Stimulated activated CD8-positive, alpha-beta memory T cell treated with anti-CD3 and anti-CD28 coated beads, Interleukin-4, amount 100 ng/mL, for 1 hour (primary cell): ENCODE measurements at places on chromosomes 6 and 20.

DNA sequence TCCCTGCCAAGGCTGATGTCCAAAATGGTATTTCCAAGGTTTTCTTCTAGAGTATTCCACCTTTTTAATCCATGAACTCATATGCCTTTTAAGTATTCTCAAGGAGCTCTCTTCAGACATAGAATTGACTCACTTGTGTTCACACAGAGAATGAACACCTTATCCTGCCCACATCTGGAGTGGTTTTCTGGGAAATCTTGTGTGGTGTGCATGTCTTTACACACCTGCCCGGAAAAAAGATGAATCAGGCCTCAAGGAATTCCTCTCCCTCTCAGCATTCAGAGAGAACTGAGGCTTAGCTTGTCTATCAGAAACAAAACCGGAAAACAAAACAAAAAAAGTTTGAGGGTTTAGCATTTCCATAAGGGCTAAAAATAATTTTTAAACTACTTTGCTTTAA lies 148.8 kb downstream of the TFAP2A start:
- no peak for DNase-seq

DNA sequence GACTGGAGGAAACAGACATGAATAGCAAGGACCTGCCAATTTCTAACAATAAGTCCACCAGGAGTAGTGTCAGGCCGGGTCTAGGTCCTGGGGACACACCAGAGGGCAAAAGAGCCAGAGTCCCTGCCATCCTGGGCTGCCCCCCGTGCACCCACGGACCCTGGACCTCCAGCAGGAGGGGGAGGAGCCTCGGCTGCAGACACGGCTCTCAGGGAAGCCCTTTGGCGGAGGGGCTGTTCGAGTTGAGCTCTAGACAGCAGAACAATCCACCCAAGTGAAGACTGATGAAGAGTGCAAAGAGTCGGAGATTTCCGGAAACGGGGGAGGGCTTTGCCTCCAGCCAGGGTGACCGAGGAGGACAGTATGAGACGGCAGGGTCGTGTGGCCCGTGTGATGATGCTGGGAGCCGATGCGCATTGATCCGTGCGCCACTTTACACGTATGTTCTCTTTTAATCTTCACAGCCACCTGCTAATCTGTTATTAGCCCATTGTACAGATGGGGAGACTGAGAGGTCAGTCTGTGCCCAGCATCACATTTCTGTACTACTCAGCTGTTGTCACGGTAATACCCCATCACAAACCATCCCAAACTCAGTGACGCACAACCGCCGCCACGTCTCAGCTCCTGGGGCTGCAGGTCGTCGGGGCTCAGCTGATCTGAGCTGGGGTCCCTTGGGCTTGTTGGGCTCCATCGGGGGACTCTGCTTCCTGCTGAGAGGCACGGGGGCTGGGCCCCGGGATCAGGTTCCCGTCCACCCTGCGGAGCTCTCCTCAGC lies 502.0 kb downstream of the PREX1 start:
- DNase-seq, result no peak

DNA sequence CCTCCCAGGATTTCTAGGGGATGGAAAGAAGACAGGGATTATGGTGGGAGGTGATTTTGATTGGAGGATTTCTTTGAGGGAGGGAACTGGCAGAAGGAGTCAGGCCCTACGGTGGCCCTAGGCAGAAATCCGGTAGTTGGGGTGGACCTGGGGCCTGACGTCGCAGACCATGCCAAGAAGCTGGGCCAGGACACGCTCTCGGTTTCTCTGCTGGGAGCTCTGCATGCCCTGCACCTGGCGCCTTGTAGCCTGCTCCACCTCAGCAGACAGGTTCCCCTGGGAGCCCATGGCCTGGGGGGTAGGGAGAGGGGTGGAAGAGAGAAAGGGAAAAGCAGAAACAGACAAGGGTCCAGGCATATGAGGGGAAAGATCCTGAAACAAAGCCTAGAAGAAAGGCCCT lies 1.1 kb downstream of the ATP6V1G2 start:
- no peak for DNase-seq

DNA sequence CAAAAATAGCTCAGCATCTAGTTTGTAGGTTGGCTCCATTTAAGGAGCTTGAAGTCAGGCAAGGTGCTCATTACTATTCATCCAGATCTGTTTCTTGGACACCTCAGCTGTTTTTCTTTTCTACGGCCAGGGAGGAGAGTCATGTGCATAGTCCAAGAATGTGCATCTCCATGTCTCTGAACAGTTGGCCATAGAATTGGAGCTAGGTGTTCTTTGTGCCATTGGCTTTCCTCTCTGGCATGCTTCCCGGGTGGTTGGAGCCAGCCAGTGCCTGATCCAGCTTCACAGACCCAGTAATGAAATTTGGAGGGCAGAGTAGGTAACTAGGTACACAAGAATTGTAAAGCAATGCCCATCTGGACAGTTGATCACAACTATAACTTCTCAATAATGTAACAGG lies 21.6 kb downstream of the EYA4 start:
- DNase-seq, result no peak

DNA sequence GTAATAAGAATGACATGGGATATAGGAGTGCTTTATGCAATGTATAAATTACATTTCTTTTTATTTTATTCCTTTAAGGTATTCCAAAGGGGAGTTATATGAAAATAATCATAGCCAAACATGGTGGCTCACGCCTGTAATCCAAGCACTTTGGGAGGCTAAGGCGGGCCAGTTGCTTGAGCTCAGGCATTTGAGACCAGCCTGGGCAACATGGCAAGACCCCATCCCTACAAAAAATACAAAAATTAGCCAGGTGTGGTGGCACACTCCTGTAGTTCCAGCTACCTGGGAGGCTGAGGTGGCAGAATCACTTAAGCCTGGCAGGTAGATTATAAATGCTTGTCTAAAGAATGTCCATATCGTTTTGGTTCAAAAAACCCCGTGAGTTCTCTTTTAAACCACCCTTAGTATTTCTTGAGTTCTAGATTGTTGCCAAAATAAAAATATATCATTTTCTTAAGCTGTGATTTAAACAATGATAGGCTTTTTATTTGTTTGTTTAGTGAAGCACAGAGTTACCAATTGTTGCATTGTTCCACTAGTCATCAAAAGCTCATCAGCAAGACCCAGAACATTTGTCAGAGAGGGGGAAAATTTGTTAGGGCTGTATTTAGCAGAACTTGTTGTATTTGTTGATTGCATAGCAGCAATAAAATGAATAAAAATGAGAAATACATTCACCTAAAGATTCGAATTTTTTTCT lies 146.2 kb downstream of the KHDC1L start:
- DNase-seq, result no peak

- DNase-seq, result no peak
Observed at GRCh38 chr20:53805895-53806384, 212.3 kb upstream of the ZNF217 start.

DNA sequence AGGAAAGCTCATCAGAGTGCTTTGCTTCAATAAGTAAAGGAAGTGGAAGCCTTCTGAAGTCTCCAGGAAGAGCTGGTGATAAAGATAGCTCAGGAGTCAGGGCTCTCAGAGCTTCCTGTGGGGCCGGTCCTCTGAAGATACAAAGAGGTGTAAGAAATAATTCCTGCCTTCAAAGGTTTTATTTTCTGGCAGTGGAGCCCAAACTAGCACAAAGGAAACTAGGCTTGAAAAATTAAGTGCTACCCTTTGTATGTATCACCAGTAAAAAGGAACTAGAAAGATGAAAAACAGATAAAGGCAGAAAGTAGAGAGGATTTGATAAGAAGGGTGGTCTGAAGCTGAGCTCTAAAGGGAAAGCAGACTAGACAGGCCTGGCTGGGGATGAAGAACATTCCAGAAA lies 204.1 kb upstream of the SASH1 start:
- no peak for DNase-seq

DNA sequence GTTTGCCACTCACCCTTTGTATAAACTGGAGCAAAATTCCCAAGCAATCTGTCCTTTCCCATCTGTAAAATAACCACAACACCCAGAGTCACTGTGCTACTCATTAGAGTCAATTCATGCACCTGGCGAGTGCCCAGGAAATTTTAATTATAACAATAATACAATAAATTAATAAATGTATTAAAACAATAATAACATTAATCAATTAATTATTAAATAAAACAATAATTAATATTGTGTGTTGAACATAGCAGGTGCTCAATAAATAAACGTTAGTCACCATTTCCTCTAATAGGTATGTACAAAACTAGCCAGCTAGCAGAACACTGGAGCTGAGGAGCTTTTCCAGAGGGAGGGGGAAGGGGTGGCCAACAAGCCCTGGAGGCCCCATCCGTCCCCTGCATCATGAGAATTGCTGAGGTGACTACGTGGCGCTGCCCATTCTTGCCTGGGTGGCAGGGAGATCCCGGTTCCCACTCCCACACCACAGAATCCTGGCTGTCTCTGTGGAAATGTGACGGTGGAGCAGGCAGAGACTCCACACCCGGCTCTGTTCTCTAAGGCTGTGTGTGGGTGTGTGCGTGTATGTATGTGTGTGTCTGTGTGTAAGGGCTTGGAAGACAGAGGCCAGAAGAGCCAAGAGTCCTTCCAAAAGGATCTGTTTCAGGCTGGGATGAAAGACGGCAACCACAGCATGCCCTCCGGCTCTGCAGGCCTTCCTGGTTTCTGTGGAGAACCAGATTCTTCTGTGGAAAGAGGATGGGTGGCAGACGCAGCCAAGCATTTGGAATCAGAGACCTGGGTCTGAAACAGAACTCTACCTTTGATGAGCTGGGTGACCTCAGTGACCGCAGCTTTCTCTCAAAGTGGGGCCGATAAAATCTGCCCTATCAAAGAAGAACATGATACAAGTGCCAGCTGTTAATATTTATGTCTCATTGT lies 18.8 kb upstream of the EZR start:
- DNase-seq, result no peak

- DNase-seq, result no peak
Observed at GRCh38 chr20:59268870-59269269, 31.5 kb upstream of the EDN3 start.

GRCh38 chr6:127516662-127517273 lies 2.4 kb downstream of the MTCL3 start:
- no peak for DNase-seq

DNA sequence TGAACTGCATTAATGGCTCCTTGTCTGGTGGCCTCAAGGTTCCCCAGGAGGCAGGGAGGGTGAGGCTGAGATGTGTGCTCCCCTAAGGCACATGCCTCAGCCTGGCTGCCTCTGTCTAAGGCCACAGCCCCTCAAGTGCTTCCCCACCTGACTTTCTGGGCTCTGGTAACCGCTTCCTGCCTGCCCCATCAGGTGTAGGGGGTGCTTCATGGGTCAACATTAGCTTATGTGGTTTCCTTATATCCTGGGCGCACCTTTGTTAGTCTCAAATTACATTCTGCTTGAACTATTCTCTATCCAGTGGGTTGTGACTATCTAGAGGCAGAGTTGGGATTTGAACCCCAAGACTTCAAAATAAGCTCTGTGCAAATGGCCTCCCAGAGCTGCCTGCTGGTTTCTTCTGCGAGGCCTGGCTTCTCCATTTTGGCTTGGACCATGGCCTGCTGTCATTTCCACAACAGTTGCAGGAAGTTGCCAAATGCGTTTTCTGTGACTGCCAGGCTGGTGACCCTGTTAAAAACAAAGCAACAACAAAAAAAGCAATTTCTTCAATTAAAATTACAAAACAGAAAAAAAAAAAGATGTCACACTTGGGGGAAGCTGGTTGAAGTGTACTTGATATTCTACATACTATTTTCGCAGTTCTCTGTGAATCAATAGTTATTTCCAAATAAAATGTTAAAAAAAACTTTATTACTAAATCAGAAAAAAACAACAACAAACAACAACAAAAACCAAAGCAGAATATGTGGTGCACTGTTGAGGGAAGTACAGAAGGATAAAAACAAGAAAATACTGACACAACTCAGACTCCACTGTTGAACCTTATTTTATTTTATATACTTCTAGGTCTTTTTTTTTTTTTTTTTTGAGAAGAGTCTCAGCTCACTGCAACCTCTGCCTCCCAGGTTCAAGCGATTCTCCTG lies 20.0 kb upstream of the ZNFX1 start:
- no peak for DNase-seq

- DNase-seq, result no peak
Observed at GRCh38 chr20:1420066-1420465, 27.2 kb upstream of the FKBP1A start.

DNA sequence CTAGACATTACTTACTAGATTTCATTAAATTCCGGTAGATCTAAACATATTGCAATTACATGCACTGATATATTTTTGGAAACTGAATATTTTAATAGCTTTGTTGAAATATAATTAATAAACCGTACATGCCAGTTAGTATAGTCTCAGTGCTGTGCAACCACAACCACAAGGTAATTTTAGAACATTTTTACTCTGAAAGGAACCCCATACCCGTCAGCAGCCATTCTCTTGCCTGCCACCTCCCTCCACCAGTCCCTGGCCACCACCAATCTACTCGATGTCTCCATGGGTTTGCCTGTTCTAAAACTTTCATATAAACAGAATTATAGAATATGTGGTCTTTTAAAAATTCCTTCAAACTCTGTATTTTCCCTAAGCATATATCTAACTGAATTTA lies 293.9 kb downstream of the THBS2 start:
- DNase-seq, result no peak

DNA sequence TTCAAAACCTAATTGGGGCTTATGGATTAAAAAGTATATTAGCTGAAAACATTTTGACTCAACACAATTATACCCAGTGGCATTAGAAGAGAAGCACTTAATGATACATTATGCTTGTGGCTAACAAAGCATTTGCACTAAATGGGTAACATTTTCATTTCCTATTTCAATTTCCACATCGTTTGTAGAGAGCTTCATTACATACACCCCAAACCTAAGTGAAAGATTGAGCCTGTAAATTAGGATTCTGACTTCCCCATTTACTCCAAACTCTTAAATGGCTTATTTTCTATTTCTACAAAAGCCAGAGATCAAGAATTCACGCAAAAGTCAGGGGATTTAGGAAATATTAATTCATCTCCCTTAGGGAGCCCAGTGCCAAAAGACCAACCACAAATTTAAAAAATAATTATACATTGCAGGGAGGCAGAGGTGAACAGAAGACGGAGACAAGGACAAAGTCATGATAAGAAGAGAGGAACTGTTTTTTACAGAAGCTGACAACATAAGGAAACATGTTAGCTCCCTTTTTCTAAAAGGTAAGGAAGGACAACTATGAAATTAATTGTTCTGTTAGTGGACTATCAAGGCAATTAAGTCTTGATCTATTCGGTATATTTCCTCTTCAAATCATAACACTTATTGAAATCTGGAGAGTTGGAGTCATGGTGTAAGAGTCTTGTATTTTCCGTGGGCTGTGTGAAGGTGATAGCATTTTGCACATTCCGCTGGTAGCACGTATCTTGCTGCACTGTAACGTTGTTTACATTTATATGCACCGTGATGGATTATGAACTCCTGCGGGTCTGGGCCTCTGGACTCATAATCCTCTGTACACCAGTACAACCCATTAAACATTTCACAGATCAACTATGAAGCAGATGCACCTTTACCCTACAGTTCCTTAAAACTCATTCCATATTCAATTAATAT lies 24.8 kb upstream of the EZR start:
- DNase-seq, result no peak

GRCh38 chr6:132479131-132479530 lies 33.8 kb downstream of the STX7 start:
- no peak for DNase-seq

- no peak for DNase-seq
Observed at GRCh38 chr6:34305982-34306708, 57.3 kb upstream of the SMIM29 start.

- DNase-seq, result no peak
Observed at GRCh38 chr6:120899932-120900331, 434.3 kb downstream of the TBC1D32 start.

GRCh38 chr20:35311409-35311808 lies 19.2 kb upstream of the FAM83C start:
- DNase-seq, result no peak
